Transverse colon (tissue), 4 donors: ENCODE measurements at places on chromosomes 16 and 17. TPM values are rescaled to one million over a fixed set of nuclear protein-coding genes. Genes with fewer than 3 reads are reported as not detected.

- DNase-seq: peak; percentile 3
- peaks cover 7% of the 10 kb centered on the region for H3K36me3 ChIP-seq
- H3K27ac ChIP-seq: no peak overlapping the region
- H3K27me3 ChIP-seq: no peaks in the 10 kb centered on the region
Measured at GRCh38 chr17:78106211-78106610, 22.3 kb downstream of the TMC6 start.

DNA sequence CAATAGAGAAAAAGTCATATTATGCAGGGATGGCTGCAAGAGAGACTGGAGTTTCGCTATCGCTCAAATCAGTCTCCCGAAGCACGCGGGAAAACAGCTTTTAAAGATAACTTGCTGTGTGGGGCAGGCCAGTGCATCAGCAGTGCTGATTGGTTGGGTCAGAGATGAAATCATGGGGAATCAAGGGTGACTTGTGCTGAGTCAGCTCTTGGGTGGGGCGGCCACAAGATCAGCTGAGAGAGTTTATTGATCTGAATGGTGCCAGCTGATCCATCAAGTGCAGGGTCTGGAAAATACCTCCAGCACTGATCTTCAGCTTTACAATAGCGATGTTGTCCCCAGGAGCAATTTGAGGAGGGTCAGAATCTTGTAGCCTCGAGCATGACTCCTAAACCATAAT is 430.5 kb downstream of the RBFOX1 start:
- H3K36me3 ChIP-seq: no peaks in the 10 kb centered on the region
- no peak overlapping the region for H3K27ac ChIP-seq
- no peaks in the 10 kb centered on the region for H3K27me3 ChIP-seq
- no peaks in the 10 kb centered on the region for H3K4me1 ChIP-seq
- DNase-seq: no peak

- H3K4me3 ChIP-seq: peak overlapping the region; percentile 35
- H3K36me3 ChIP-seq: no peaks in the 10 kb centered on the region
- H3K27me3 ChIP-seq: no peaks in the 10 kb centered on the region
- peak; percentile 37 for DNase-seq
Measured at GRCh38 chr17:3944485-3945388, 19.5 kb downstream of the ATP2A3 start.

GRCh38 chr17:58401287-58401686 is 16.0 kb downstream of the RNF43 start:
- peak overlapping the region; percentile 55 for H3K27ac ChIP-seq
- peaks cover 60% of the 10 kb centered on the region for H3K4me1 ChIP-seq
- no peaks in the 10 kb centered on the region for H3K36me3 ChIP-seq
- no peaks in the 10 kb centered on the region for H3K27me3 ChIP-seq

GRCh38 chr16:73390936-73391335 is 343.0 kb upstream of the ZFHX3 start:
- H3K27me3 ChIP-seq: no peaks in the 10 kb centered on the region
- H3K4me1 ChIP-seq: no peaks in the 10 kb centered on the region
- no peaks in the 10 kb centered on the region for H3K36me3 ChIP-seq
- no peak overlapping the region for H3K4me3 ChIP-seq
- no peak for DNase-seq
- H3K27ac ChIP-seq: no peak overlapping the region

GRCh38 chr17:18184143-18185031 is 759 bp downstream of the ALKBH5 start:
- peak overlapping the region; percentile 97 for H3K27ac ChIP-seq
- peaks cover 41% of the 10 kb centered on the region for H3K4me1 ChIP-seq
- peak overlapping the region; percentile 81 for H3K4me3 ChIP-seq
- no peaks in the 10 kb centered on the region for H3K27me3 ChIP-seq

DNA sequence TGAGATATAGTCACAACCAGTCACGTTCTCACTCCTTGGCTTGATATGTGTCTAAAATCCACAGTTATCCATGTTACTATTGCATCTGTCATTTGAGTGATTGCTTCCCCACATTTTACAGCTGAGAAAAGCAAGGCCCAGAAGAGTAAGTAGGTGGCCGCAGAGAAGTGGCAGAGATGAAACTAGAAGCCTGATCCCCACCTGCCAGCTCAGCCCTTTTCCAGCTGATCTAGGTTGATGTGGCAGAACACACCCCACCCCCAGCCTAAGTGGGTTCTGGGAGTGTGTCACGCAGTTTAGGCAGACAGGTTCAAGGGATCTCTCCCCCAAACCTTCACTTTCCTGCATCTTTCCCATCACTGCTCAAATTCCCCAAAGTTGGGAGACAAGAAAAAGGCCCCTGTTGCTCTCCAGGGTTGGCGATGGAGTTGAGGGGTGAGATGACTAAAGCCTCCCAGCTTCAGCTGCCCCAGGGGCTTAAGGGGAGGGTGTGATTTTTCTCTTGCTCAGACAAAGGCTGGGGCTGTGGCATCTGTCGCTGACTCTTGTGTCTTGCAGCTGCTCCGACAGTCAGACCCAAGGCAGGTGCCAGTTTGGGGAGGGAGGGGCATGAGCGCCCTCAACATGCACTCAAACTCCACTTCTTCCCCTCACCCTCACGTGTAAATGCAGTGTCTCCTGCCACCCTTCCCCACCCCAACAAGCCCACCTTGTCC is 48.9 kb upstream of the LHX1 start:
- H3K4me3 ChIP-seq: no peak overlapping the region
- peaks cover 45% of the 10 kb centered on the region for H3K27me3 ChIP-seq
- H3K27ac ChIP-seq: no peak overlapping the region
- DNase-seq: no peak
- H3K4me1 ChIP-seq: no peaks in the 10 kb centered on the region

Gene ADGRG3
- not detected for total RNA-seq
